ENCODE measurements at places on chromosomes 5 and 9. TPM values are rescaled to one million over a fixed set of nuclear protein-coding genes. Genes with fewer than 3 reads are reported as not detected.
A peak's percentile ranks its signal among the peaks of the same experiment; 100 is the strongest.

DNA sequence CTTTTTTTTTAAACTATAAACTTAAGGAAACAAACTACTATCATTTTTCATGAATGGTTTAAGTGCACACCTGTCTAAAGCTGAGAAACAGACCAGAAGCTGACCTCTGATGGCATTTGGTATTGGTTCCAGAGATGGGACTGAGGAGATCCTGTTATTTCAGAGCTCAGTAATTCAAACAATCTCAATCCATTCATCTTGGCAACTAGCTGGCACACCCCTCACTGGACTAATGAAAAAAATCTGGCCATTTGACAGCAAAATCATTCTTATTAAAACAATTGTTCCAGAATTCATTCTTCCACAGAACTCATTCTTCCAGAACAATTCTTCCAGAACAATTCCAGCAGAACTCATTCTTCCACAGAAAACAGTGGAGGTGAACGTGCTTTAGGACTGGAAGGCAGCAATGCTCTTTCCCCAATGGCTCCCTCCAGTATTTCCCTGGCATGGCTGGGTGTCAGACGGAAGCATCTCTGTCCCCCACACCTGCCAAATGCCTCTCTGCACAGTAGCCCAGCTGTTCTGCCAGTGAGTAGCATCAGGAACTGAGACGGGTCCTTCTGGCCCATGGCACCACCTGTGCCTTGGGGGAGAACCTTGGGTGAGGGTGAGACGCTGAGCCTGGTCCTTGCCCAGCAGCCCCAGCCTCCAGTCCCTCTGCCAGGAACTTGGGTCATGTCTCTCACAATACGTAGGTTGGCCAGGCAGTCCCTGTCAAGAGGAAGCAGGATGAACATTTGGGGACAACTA is 87.5 kb upstream of the EQTN start:
- H3K27me3 ChIP-seq = peaks cover 29% of the 10 kb centered on the region
- H3K27ac ChIP-seq = no peak overlapping the region
- H3K4me1 ChIP-seq = peaks cover 8% of the 10 kb centered on the region
- no peak overlapping the region for H3K4me3 ChIP-seq
- no peak for DNase-seq
- H3K36me3 ChIP-seq = no peaks in the 10 kb centered on the region

GRCh38 chr5:56169281-56169680 is 63.8 kb downstream of the ANKRD55 start:
- H3K27me3 ChIP-seq = peaks cover 6% of the 10 kb centered on the region
- H3K36me3 ChIP-seq = no peaks in the 10 kb centered on the region
- DNase-seq = no peak
- no peak overlapping the region for H3K4me3 ChIP-seq
- peaks cover 26% of the 10 kb centered on the region for H3K4me1 ChIP-seq

RANBP6 gene
- 22.0 TPM for total RNA-seq

DNA sequence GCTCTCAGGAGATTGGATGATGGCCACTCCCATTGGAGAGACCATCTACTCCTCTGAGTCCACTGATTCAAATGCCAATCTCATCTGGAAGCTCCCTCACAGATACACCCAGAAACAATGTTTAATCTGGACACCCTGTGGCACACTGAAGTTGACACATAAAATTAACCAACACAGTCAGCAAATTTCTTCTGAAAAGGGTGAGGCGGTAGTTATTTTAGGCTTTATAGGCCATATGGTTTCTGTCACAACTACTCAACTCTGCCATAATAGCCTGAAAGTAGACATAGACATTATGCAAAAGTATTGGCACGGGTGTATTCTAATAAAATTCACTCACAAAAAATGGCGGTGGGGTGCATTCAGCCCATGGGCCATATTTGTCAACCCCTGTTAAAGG is 244.5 kb upstream of the VLDLR start:
- no peak overlapping the region for H3K27ac ChIP-seq
- no peak overlapping the region for H3K4me3 ChIP-seq
- no peaks in the 10 kb centered on the region for H3K36me3 ChIP-seq
- H3K27me3 ChIP-seq = peaks cover 4% of the 10 kb centered on the region
- no peaks in the 10 kb centered on the region for H3K4me1 ChIP-seq

GRCh38 chr5:172048539-172049101 is 42.2 kb upstream of the FBXW11 start:
- H3K4me3 ChIP-seq = peak overlapping the region; percentile 14
- peaks cover 13% of the 10 kb centered on the region for H3K4me1 ChIP-seq
- H3K27me3 ChIP-seq = no peaks in the 10 kb centered on the region
- no peak for DNase-seq

ARHGEF28 gene
- not detected for total RNA-seq

GABRA1 gene
- total RNA-seq = not detected

GRCh38 chr5:84635235-84636055 is 250.8 kb upstream of the EDIL3 start:
- no peak for DNase-seq
- H3K27me3 ChIP-seq = no peaks in the 10 kb centered on the region
- no peaks in the 10 kb centered on the region for H3K36me3 ChIP-seq
- H3K4me1 ChIP-seq = no peaks in the 10 kb centered on the region
- no peak overlapping the region for H3K27ac ChIP-seq

C9orf153 gene
- total RNA-seq = not detected

DNA sequence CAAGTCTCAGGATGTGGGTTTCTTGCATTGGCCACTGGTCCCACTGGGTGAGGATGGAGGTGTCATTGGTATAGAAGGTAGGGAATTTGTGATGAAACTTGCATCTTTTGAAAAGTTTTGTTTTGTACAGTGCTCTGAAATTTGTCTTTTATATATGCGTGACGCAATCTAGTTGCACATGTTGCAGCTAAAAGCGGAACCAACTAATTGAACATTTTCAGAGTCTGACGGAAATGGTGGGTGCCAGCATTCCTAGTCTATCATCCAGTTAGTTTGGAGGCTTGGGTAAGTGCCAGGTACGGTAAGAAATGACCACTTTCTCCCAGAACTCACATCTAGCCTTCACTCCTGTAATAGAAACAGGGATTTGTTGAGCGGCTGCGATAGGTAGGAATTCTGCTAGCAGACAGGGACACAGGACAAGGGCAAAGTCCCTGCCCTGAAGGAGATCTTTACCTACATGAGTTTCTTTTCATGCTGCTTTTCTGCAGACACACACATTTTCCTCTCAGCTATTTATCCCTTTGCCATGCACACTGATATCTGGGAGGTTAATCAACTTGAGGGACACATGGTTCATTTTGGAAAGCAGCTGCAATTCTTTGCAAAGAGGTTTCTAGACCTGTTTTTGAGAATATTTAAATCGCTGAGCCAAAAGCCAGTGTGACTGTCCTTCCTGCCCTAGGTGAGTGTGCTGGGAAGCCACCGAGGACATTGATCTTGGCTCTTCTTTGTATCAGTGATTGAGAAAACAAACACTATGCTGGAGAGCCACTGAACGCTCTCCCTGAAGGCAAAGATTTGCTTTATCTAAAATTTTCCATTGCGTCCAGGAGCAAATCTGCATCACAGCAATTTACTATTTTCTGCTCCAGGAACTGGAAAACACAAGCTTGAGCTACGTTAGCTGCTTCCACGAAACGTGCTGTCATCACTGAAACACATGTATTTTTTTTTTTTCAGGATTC is 89.7 kb downstream of the DAP start:
- peaks cover 1% of the 10 kb centered on the region for H3K27me3 ChIP-seq
- H3K4me1 ChIP-seq = peaks cover 2% of the 10 kb centered on the region
- no peaks in the 10 kb centered on the region for H3K36me3 ChIP-seq
- H3K4me3 ChIP-seq = no peak overlapping the region
- no peak overlapping the region for H3K27ac ChIP-seq

PCDHGC3 gene
- not detected for total RNA-seq

C1QTNF3 gene
- total RNA-seq = 3.3 TPM

GRCh38 chr9:73180403-73180802 is 28.7 kb downstream of the ANXA1 start:
- peaks cover 2% of the 10 kb centered on the region for H3K4me1 ChIP-seq
- no peaks in the 10 kb centered on the region for H3K36me3 ChIP-seq
- no peak overlapping the region for H3K4me3 ChIP-seq
- H3K27ac ChIP-seq = no peak overlapping the region

DNA sequence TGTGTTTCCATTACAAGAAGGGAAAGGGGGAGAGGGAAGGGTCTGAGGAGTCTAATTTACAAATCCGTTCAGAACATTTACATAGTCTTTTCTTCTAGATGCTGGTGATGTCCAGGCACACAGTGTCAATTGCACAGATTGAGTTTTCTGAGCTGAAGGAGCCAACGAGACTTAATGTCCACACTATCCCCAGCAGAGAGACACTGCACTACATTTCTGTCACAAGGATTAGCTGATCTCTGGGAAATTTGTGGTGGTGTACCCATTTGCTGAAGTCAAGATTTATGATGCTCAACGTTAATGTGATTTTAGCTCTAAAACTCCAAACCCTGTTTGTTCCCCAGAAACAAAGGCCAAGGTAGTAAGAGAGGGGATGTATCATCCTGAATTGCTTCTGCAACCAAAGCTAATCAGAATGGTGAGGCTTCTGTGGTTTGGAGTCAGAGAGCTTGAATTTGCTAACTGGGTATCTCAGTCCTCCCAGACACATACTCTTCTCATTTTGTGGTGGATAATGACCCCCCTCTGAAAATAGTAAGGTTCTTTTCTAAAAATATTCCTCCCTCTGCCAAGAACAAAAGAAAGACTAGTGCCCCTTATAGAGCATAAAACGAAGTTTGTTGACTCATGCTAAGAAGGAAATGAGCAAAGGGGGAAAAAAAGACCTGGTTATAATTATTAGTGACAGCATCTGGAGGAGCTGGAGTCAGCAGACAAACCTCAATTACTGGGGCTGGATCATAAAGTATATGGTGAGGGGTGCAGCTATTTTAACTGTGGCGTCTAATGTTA is 416.9 kb downstream of the PSAT1 start:
- H3K4me1 ChIP-seq = no peaks in the 10 kb centered on the region
- DNase-seq = no peak
- no peaks in the 10 kb centered on the region for H3K27me3 ChIP-seq
- no peak overlapping the region for H3K4me3 ChIP-seq
- no peaks in the 10 kb centered on the region for H3K36me3 ChIP-seq

GPX3 gene
- total RNA-seq = not detected

DNA sequence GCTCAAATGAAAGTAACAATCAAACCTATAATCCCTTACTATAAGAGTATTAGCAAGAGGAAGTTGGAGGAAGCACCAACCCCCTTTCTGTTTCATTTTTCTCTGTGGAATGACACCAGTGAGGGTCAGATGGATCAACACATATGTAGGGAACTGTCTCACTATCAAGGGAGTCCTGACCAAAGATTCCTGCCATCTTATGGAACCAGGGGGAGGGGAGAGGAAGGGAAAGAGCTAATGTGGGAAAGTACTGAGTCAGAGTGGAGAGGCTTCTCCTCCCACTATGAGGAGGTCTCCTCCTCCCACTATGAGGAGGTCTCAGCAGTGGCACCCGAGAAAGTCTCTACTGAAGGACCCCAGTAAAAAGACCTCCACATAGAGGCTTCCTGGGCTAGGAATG is 73.3 kb upstream of the PCSK1 start:
- H3K4me3 ChIP-seq = no peak overlapping the region
- no peak for DNase-seq
- H3K4me1 ChIP-seq = no peaks in the 10 kb centered on the region

PCDHA13 gene
- not detected for total RNA-seq

DNA sequence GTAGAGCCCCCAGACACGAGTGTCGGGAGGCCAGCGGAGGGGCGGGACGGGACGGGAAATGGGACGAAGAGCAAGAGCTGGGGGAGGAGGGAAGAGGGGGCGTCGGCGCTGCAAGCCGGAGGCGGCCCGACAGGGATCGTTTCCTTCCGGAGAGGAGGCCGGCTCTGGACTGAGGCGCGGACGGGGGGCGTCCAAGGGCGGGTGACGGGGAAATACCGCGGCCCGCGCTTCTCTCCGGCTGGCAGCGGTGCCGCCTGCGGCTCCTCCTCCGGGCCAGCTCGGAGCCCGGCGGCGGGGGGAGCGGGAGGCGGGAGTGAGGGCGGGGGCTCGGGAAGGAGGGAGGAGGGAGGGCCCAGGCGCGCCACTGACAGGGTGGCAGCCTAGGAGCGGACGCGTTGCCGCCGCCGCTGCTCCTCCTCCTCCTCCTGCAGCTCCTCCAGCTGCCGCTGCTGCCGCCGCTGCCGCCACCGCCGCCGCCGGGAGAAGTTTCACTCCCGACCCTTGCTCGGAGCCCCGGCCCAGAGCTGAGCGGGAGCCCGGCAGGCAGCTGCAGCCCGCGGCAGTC is at the start of gene CHSY3:
CHSY3 (plus strand) TSS at position 364 of the 565 bp plus-strand sequence.
- DNase-seq = peak; percentile 47
- H3K27me3 ChIP-seq = peaks cover 42% of the 10 kb centered on the region
- H3K36me3 ChIP-seq = peaks cover 6% of the 10 kb centered on the region
- H3K4me3 ChIP-seq = peak within 1 kb of the TSS; percentile 61
- H3K4me1 ChIP-seq = peaks cover 16% of the 10 kb centered on the region
- no peak within 1 kb of the TSS for H3K27ac ChIP-seq

GRIN1 gene
- total RNA-seq = 0.43 TPM

LIFR gene
- 0.05 TPM for total RNA-seq

DNA sequence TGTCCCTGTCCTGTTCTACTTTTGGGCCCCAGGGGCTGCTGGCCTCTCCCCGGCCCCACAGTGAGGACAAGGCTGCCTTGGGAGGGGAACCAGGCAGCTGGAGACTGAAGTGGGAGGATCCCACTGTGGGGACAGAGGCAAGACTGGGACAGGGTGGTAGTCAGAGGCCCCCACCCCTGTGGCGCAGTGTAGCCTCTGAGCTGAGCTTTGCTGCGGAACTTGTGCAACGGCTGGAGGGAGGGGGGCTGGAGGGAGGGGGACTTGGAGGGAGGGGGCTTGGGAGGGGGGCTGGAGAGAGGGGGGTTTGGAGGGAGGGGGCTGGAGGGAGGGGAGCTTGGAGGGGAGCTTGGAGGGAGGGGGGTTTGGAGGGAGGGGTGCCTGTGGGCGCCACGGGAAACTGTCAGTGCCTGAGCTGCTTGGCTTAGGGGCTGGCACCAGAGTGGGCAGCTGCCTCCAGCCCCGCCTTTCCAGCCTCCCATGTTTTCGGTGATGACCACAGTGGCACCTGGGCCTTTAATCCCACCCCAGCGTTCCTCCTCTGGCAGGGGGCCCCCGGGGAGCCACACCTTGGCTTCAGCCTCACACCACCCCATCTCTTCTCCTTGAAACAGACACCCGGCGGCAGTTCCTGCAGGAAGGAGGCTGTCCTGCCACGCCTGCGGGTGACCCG is 2.3 kb upstream of the FUT7 start:
- H3K4me3 ChIP-seq = peak overlapping the region; percentile 64
- no peaks in the 10 kb centered on the region for H3K27me3 ChIP-seq
- H3K36me3 ChIP-seq = peaks cover 8% of the 10 kb centered on the region
- DNase-seq = no peak
- H3K27ac ChIP-seq = peak overlapping the region; percentile 98

WDR38 gene
- not detected for total RNA-seq

- no peaks in the 10 kb centered on the region for H3K27me3 ChIP-seq
- H3K4me1 ChIP-seq = no peaks in the 10 kb centered on the region
- no peak for DNase-seq
- H3K27ac ChIP-seq = no peak overlapping the region
Measured at GRCh38 chr5:73027361-73027760, 71.5 kb downstream of the FCHO2 start.
